ENCODE measurements at places on chromosomes 4 and X.

DNA sequence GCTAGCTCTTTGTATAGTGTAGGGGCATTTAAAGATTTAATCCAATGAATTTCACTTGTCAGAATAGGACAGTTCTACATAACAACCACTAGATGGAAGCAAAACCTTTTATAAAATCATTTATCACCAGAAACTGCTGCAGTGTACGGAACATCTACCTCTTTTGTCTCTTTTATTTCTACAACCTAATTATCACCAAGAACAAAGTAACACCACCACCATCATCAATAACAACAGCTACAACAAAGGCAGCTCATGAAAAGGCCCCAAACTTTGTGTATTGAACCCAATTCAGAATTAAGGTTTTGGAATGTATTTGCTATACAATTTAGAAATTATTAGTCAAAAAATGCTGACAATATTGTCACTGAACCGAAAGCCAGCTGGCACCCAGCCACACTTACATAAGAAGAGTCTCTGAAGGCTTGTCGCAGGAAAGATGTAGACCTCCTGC lies 260.9 kb upstream of the RPS6KA3 start:
- peak; percentile 56 for DNase-seq

DNA sequence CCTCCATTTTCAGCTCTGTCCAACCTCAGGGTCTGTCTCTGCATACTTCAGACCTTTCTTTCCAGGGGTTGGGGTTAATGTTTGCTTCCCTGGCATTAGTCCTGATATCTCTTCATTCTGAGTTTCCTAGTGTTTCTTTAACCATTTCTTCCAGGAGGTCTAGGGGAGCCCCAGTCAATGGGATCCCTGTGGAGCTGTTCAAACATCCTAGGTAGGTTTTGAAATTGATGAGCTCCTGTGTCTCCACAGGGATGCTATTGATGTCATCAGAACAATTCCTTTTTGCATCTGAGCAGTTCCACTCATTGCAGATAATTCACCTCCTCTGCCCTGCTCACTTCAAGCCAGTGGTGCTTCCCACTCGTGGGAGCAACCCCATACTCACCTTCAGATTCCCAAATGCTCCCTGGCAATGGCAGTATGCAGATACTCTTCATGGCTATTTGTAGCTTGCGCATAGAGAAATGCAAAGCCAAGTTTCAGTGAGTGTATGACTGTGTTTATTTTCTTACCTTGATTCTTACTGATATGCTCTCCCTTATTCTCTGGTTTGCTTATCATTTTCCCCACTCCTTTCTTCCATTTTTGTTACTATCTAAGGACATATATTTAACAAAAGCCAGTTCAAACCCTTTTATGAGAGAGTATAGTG lies 33.7 kb upstream of the LIMCH1 start:
- no peak for DNase-seq

DNA sequence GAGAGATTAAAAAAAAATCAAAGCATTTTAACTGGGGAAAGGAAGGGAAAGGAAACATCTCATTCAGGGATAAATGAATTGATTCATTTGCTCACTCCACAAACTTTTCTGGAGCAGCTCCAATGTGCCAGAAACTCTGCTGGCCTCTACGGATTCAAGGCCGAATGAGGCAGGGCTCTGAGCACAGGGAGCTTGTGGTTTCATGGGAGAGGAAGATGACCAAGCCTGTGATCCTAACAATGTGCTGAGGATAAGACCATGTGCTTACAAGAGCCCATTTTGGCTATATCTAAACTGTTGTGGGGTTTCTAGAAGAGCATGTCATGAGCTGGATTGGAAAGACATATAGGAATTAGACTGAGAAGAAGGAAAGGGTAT lies 137.5 kb downstream of the ZNF674 start:
- no peak for DNase-seq

GRCh38 chrX:42079968-42080367 lies 156.6 kb upstream of the CASK start:
- no peak for DNase-seq

GRCh38 chrX:25158635-25159034 lies 142.9 kb upstream of the ARX start:
- no peak for DNase-seq

DNA sequence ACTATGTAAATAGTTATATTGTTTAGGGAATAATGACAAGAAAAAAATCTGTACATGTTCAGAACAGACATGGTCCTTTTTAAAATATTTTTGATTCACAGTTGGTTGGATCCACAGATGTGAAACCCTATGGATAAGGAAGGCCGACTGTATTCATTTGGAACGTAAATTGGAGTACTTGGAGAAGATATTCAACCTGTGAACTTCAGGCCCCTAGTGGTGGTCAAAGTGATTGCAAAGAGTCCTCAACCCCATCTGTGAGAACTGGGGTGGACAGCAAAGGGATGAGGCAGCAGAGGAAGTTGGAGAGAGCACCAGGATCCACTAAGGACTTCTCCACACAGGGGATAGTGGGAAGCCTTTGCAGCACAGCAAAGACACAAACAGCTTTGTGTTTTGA lies 6.2 kb upstream of the CXCL13 start:
- no peak for DNase-seq

GRCh38 chrX:43646800-43647199 lies 9.3 kb upstream of the MAOA start:
- DNase-seq: no peak

DNA sequence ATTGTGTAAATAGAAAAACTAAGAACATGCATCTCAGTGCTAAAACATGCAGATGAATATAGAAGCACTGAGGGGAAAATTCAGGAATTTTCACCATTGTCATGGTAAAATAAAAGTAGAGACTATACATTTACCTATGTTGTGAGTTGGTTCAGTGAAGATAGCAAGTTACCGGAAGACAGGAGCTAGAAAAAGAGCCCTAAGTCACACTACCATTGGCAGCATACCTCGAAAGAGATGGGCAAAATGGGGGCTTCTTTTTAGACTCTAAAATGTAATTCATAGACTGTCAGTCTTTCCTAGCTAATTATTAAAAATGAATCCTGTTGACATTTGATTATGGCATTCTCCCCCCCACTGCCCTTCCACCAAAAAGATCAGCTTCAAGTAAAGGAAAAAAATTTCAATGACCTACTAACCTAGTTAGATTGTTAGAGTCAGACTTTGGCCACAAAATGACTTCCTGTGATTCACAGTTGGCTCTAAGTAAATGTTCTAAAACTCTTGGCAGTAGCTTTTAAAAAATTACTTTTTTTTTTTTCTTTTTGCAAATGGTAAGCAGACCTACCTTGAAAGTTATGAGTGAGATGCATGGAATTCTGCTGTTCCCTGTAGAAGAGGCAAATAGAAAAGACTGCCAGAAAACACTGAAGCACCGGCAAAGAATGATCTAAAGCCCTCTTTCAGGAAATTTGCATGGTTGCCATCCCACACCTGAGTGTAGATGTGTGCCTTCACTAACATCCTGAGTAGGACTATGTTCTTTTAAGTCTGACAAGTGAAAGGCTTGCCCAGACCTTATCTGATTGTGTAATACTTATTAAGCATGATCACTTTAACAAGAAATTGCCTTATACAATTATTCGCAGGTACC lies 26.4 kb upstream of the ARSJ start:
- DNase-seq: no peak

DNA sequence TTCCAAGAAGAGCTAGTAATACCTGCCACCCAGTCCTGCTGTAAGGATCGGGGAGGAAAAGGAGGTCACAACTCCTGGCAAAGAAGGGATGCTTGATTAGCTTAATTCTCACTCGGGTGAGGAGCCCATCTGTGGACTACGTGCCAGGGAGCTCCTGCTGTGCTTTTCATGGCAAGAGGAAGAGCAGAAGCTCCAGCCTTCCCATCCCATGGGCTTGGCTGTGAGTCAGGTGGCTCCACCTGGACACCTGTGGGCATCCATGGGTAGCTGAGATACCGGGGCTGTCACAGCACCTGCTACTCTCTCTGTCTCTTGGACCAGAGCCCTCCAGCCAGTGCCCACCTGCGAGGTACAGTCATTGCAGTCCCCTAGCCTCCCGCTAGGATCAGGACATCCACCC lies 18.0 kb downstream of the CLNK start:
- peak; percentile 15 for DNase-seq

GRCh38 chrX:20680998-20681397 lies 414.3 kb upstream of the RPS6KA3 start:
- DNase-seq: no peak

- DNase-seq: no peak
These were observed 505.6 kb downstream of the RAPGEF2 start for GRCh38 chr4:159608436-159608835.

DNA sequence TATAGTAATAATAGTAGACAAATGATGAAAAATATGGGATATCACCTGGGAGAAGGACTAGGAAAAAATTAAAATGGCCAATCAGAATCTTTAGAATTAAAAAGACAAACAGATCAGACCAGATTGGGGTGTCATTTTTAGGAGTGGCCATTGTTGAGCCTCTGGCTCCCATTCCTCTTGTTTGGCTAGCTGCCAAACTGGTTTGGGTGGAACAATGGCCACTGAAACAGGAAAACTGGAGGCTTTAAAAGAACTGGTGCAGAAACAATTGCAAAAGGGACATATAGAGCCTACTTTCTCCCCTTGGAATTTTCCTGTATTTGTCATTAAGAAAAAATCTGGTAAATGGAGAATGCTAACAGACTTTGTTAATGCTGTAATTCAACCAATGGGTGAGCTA lies 294.8 kb upstream of the DKK2 start:
- peak; percentile 4 for DNase-seq

DNA sequence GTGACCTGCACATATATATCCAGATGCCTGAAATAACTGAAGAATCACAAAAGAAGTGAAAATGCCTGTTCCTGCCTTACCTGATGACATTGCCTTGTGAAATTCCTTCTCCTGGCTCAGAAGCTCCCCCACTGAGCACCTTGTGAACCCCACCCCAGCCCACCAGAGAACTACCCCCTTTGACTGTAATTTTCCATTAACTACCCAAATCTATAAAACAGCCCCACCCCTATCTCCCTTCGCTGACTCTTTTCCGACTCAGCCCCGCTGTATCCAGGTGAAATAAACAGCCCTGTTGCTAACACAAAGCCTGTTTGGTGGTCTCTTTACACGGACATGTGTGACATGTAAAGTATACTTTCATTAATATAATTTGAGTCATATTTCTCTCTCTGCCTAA lies 320.3 kb upstream of the TECRL start:
- DNase-seq: no peak
